MG63 (cell line): ENCODE measurements at places on chromosomes 2 and 18. TPM values are rescaled to one million over a fixed set of nuclear protein-coding genes. Genes with fewer than 3 reads are reported as not detected.

AFF3 gene
- 1.9 and 6.1 TPM in 2 replicates for total RNA-seq

GPR155 gene
- total RNA-seq = 3.0 and 23.3 TPM in 2 replicates

PHOSPHO2 gene
- 5.1 and 8.5 TPM in 2 replicates for total RNA-seq

DNA sequence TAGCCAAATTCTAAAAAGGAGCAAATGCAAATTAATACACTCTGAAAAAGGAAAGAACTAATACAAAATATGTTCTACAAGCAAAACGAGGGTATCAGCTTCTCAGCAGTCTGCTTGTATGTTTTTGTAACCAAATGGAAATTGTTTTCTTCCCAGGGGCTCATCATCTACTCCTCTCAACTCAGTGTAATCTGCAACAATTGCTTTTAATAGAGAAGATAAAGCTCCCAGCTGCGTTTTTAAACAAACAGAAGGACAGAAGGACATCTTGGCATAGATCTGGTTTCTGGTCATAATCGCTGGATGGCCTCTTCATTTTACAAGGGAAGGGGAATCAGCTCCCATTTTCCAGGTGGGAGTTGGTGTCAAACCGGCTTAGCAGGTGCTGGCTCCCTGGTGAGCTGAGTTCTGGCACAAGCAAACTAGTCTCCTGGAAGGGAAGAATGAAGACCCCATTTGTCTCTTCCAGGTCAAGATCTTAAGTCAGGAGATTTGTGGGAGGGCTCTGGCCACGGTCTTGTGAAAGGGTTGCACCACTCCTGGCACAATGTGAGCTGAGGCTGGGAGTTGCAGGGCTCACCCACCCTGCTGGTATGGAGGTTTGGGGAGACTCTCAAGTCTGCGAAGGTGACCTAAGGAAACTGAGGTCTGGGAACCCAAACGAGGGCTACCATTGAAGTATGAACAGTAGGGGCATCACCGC lies 41.6 kb downstream of the NPPC start:
- DNase-seq = no peak

ABCB6 gene
- 15.5 and 31.7 TPM in 2 replicates for total RNA-seq
